ENCODE measurements at places on chromosomes 3 and 15.

- DNase-seq: no peak
These were observed 32.0 kb upstream of the BOC start for GRCh38 chr3:113179235-113179824.

DNA sequence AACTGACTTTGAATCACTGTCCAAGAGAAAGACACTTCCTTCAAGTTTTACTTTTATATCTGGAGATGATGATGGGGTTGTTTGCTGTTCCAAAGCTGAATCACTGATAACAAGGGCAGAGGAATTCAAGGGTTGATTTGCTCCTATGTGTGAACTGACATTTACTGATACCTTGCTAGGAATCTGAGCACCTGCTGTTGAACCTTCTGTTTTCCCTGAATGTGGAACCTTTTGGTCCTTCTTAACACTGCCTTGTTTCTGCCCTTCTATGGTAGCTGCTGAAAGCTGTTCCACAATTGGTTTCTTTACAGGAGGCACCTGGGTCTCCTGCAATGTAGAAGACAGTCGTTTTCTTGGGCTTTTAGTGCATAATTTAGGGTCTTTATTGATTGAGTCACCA is 102.0 kb upstream of the NEDD4 start:
- no peak for DNase-seq

DNA sequence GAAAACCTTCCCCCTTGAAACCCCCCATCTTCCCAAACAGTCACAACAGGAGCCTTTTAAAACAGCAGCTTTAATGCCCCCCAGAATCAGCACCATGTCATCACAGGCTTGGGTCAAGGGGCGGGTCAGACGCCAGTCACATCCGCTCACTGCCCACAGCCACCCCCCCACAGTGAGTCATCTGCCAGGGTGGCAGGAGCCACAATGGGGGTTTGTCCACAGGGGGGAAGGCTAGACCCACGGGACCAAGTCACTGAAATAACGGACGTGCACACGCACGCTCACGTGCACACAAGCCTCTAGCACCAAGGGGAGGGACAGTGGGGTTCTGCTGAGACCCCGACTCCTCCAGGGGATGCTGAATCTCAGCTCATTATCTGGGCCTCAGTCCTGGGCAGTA is 441 bp upstream of the UCN2 start:
- peak; percentile 85 for DNase-seq

DNA sequence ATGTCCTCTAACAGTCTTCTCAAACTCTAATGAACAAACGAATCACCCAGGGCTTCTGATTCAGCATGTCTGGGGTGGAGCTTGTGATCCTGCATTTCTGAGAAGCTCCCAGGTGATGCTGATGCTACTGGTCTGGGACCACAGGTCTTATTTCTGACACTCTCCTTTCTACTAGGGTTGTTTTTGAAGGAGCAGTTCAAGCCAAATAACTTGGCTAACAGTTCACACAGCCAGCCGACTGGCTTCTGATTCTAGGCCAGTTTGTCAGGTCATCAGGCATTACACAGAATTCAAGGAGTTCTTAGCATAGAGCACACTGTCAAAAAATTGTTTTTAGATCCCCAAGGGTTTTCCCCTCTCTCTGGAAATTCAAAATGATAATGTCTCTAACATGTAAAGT is 100.7 kb downstream of the TIGIT start:
- no peak for DNase-seq

DNA sequence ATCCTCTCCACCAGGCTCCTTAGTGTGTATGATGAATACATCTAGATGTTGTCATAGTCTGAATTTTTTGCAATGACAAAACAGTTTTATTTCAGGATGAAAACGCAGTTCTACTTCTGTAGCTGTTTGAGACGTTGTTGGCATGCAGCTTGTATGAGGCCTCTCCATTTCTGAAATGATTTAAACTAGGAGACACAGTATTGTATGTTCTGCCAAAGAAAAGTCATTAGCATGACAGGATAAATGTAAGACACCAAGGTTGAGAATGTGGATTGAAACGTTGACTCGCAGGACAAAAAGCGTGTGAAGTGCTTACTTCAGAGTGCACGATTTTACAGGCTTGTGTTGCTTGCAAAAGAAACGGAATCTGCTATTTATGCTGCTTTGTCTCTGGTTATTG is 35.3 kb downstream of the ABHD17C start:
- no peak for DNase-seq
